GM23248 (cell line): ENCODE measurements at places on chromosomes 2 and 18.

DNA sequence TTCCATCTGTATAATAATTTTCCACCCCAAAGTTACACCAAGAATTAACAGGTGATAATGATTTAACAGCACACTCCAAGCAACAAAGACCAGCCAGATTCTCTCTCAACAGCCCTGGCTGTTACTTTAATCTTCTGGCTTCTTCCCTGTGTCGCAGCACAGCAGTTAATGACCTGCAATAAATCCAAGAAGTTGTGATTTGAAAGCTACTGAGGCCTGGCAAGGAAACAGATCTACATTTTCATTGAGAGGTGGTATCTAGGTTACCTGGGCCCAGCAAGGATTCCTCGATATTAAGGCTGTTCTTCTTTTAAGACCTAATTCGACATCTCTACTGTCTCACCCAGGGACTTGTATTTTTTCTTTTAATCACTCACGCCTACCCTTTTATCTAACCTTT, 433.8 kb downstream of the NBAS start:
- DNase-seq, result no peak

- DNase-seq, result no peak
These were observed 7.2 kb upstream of the ITGB6 start for GRCh38 chr2:160207271-160207670.

DNA sequence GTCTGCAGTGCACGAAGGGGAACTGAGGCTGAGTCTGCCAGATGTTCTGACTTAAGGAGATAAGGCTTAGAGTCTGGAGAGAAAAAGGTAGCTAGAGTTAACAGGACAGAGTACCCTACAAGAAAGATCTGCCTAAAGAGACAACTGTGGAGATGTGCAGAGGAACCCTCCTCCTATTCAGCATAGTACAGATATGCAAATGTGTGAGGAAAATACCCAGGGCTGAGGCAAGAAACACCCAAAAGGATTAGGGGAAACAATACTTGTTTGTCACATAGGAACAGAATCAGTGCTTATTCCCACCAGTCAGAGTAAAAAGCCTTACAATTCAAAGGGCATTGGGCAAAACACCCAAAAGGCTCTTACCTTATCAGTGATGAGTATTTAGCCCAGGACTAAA, 67.8 kb downstream of the SS18 start:
- DNase-seq, result no peak

- no peak for DNase-seq
These were observed 381.7 kb downstream of the NUP35 start for GRCh38 chr2:183505911-183506310.

DNA sequence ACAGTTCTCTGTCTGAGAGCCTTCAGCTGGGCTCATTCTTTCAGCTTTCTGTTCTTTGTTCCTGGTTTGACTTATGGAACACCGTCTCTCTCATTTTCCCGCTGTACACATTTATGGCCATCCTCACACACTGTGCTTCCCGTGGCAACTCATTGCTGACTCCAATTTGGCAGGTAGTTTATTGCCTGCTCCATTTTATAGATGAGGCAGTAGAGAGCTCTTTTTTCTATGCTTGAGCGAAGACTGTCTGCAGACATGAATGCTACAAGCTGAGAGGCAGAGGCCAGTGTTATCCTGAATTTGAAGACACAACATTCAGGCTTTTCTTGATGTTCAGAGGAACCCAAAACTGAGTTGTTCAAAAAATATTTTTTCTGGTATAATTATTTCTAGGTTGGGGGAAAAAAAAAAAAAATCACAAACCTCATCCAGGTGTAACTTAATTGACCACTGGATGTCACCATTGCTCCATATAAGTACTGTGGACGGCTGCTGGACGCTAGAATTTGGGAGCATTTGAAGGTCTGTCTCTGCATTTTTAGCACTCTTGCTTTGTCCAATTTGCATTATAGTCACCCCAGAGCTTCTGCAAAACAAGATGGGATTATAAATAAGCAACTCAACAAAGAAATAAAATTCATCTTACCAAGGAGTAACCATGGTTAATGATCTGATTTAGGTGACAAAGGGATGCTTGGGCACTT, 83.5 kb downstream of the HRH4 start:
- peak; percentile 62 for DNase-seq

DNA sequence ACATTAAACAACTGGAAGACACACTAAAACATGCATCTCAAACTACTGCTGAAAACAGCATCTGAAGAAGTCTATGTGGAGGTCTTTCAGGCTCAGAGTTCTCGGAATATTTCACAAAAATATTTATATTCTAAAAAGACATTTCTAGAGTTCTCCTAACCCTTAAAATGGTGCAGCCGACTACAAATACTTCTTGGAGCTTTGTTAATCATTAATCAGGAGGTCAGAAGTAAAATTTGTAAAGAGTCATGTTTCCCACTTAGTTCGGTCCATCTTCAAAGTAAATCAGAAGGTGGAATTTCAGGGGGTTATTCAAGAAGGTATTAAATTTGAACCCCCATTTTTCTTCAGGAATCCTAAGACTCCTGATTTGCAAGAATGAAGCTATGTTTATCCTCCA, 72.7 kb downstream of the FAM228A start:
- no peak for DNase-seq
